ENCODE measurements at places on chromosomes 5 and 9.

DNA sequence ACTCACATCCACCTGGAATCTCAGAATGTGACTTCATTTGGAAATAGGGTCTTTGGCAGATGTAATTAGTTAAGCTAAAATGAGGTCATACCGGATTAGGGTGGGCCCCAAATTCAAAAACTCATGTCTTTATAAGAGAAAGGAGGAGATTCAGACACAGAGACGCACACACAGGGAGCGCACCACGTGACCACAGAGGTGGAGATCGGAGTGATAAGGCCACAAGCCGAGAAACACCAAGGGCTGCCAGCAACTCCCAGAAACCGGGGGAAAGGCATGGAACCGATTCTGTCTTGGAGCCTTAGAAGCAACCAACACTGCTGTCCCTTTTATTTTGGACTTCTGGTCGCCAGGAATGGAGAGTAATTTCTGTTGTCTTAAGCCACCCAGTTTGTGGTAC lies 31.8 kb upstream of the LMX1B start:
- no peak for DNase-seq

DNA sequence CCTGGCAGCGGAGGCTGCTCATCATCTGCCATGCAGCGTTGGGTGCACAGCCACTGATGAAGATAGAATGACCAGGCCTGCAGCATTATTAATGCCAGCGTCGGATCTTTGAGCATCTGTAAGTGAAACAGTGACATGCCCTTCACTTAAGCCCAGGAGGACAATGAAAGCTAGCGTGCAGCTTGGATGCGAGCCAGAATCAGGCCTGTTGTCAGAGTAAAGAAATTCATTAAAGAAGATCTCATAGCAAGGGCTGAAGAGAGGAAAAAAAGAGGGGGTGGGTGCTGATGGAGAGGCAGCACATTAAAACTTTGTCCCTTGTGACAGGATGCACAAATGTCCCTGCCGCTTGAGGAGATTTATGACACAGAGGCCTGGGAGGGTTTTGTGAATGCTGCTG lies 186.1 kb upstream of the MAST4 start:
- DNase-seq: no peak

DNA sequence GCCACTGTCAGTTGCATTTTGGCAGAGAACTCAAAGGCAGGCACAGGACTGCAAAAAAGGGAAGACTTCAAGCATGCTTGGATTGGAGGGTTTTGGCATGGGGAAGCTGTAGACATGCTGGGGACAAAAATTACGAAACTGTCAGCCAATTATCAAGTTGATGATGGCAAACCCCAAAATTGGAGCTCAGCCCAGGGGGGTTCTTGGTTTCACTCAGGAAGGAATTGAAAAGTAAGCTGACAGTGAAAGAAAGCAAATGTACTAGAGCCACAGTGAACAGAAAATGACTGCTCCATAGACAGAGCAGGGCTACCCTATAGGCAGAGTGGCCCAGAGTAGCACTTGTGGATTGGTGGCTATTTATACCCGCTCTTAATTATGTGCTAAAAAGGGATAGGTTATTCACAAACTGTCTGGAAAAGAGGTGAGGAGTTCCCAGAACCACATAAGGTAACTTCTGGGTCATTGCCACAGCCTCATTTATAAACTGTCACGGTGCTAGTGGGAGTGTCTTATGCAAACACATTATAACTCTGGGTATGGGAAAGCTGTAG lies 14.6 kb upstream of the CFAP95 start:
- DNase-seq: no peak

GRCh38 chr5:173624282-173624681 lies 7.8 kb upstream of the BOD1 start:
- no peak for DNase-seq

- DNase-seq: no peak
Observed at GRCh38 chr9:115596021-115596745, 478.2 kb upstream of the TNC start.

DNA sequence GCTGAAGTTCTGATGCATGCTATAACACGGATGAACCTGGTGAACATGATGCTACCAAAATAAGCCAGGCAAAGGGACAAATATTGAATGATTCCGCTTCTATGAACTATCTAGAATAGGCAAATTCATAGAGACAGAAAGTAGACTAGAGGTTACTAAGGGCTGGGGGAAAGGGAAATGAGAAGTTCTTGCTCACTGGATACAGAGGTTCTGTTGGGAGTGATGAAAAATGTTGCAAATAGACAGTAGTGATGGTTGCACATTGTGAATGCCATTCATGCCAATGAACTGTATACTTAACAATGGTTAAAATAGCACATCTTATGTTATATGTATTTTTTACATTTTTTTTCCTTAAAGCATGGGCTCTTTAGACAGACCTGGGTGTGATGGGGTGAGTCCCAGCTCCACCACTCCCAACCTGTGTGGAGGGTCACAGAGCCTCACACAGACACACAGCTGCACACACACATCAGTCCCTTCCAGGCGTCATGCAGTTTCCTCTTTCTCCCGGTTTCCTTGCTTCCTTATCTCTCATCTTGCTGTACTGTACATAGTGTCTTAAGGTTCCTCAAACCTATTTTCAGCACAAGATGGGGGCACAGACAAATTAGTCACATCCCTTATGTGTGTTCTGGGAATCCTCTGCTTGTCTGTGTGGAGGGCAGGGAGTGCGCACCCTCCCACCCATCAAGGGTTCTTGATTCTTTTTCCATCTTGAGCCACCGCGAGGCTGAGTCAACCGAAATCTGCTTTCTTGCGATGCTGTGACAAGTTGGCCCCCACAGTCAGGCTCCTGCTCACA lies 192.9 kb downstream of the CRB2 start:
- DNase-seq: no peak

GRCh38 chr5:168796000-168796399 lies 216.8 kb upstream of the PANK3 start:
- no peak for DNase-seq

- DNase-seq: peak; percentile 8
Observed at GRCh38 chr5:141850244-141850768, 27.9 kb downstream of the PCDH1 start.

DNA sequence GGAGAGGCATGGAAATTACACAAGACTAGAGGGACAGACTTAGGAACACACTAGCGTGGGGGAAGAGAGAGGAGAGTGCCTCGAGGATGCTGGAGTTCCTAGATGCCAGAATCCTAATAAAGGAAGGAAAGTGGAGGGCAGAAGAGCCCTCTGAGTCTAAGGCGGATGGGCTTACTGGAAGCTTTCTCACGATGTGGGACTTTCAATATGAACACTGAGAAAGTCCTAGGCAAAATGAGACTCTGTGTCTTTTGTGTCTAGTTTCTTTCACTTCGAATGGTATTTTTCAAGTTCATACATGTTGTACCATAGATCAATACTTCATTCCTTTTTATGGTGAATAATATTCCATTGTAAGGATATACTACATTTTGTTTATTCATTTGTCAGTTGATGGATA lies 239.4 kb downstream of the NSG2 start:
- DNase-seq: no peak

DNA sequence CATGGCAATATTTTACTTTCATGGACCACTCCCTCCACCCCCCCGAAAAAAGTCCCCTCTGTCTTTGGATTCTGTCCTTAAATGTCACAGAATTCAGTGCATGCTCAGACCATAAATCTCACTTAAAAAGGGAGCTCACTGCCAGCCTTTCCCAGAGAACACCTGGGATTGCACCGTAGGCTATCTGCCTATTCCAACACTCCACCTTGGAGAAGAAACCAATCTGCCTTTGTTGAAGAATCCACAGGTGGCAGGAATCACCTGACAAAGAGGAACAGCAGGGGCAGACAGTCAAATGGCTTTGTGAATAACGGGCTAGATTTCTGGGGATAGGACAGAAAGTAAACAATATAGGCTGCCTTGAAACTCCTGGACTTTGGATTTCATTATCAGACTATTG lies 306.7 kb upstream of the BRINP1 start:
- DNase-seq: no peak

DNA sequence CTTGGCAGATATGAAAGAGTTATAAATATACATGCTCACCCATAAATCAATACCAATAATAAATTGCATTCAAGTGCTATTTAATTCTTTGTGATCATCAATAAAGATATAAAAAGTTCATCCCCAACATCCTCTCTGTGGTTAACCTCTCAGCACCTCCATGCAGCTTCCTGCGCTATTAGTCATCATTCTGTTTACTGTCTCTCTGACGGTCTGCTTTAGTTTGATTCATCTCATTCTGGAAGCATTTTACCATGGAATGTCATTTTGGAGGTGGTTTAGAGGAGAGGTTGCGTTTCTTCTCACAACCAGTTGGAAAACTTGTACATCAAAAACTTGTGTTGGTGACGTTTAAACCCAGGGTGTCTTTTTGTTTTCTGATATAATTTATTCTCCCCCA lies 486.6 kb downstream of the BRINP1 start:
- no peak for DNase-seq

- DNase-seq: no peak
Observed at GRCh38 chr5:133610489-133611356, 1.6 kb downstream of the FSTL4 start.

GRCh38 chr5:170755679-170756456 lies 27.7 kb upstream of the GABRP start:
- no peak for DNase-seq

DNA sequence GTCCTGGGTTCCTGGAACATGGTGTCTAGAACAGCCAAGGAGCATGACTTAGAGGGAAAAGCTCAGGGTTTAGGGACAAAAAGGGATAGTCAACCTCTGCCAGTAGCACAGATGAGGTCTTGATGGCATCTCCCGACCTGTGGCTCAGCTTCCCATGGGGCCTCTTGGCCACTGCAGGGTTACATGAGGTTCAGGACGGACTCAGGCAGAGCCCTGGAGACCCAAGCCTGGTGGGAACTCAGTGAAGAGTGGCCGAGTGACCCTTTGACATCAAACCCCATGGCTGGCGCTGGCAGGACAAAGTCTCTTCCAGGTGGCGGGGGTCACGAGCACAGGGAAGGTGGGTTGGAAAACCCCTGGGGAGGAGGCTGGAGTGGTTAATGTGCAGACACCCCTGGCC lies 57.8 kb downstream of the MTRR start:
- DNase-seq: no peak

- DNase-seq: no peak
Observed at GRCh38 chr5:164431634-164432304, 926.4 kb downstream of the MAT2B start.

DNA sequence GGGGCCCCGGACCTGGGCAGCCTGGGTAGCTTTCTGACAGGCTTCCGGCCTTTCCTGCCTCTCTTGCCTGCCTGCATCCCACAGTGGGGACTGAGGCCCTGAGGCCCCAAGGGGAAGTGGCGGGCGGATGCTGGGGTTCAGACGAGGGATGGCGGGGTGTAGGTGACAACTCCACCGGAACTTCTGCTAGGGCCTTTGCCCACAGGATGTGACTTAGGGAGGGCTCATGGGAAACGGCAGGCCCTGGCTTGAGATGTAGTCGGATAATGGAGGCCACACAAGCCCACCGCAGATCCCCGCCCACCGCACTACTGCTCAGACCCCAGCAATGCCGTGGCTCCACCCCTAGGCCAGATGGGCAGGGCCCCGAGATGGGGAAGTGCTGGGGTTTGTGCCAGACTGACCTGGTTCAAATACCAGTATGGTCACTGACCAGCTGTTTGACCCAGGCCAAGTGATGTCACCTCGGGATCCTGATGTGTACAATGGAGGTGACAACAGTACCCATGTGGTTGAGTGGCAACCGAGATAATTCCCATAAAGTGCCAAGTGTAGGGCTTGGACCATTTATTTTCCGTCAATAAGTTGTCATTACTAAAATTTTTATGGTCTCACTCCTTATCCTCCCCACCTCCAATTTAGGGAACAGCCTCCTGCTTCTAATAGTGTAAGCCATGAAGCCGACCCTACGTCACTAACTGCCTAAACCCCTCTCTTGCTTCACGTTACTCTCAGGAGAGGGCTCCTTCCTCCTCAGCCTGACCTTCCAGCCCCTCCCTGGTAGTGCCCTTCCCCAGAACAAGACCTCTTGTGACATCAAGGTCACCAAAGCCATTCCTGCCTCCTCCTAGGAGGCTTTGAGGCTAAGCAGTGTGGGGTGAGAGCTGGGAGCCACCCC lies 2.5 kb upstream of the CDK9 start:
- DNase-seq: peak; percentile 54

- no peak for DNase-seq
Observed at GRCh38 chr9:133788819-133789717, 50.9 kb upstream of the SARDH start.

DNA sequence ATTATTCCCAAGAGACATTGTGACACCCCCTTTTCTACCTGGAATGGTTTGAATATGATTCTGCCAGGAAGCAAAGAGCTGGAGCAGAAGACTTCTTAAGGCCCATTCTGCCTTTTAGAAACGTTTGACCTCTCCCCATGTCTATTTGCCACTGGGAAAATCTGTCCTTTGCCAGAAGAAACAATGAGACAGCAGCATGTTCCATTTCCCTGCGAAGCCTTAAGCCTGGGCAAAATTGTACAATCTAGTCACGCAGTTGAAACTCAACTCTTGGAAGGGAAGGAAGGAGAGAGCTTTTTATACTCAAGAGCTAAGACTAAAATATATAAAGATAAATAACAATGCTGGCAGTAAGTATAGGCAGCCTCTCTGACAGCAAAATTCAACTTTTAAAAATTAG lies 22.1 kb upstream of the SPOCK1 start:
- DNase-seq: no peak

DNA sequence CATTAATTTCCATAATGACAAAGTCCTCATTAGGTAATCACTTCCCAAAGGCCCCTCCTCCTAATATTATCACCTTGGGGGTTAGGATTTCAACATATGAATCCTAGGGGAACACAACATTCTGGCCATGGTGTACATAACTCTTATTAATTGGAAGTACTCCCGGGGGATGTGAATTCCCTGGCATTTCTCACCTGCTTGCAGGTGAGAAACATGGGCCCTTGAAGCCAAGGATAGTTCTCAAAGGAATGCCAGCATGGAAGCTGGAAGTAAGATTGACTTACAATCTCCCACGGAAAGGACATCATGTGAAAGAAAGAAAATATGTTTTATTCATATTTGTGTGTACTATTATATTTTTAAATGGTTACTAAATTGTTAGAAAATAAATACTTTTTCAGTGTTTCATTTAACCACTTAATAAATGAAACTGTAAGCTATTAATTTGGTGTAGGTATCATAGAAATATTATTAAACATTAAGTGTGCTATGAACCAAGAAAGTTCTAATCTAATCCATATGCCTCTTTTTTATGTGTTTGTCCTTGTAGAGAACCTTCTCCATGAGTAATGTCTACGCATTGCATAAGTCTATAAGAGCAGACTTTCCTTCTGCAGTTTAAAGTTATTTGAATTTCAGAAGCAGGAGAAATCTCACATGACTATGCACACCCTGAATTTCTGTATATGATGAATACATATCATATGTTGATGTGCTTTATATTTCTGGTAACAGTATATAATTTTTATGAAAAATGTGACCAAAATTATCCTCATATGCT lies 59.4 kb downstream of the ANXA1 start:
- no peak for DNase-seq

DNA sequence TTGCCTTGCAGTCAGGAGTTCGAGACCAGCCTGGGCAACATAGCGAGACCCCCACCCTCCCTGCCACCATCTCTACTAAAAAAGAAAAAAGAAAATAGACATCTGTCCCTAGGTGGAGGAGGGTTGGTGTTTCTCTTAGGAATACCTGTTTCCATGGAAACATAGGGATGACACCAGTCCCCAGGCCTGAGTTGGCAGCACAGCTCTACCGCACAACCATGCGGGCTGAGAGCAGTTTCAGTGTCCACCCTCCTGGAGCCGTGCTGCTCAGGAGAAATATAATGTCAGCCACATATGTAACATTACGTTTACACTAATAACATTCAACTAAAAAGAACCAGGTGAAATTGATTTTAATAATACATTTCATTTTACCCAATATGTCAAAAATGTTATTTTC lies 39.3 kb upstream of the CDK20 start:
- DNase-seq: no peak

- no peak for DNase-seq
Observed at GRCh38 chr9:130334915-130335314, 69.4 kb downstream of the HMCN2 start.
